ENCODE measurements at places on chromosomes 1 and 21.

GRCh38 chr1:118985640-118986554 lies 2.2 kb downstream of the TBX15 start:
- no peak for DNase-seq

DNA sequence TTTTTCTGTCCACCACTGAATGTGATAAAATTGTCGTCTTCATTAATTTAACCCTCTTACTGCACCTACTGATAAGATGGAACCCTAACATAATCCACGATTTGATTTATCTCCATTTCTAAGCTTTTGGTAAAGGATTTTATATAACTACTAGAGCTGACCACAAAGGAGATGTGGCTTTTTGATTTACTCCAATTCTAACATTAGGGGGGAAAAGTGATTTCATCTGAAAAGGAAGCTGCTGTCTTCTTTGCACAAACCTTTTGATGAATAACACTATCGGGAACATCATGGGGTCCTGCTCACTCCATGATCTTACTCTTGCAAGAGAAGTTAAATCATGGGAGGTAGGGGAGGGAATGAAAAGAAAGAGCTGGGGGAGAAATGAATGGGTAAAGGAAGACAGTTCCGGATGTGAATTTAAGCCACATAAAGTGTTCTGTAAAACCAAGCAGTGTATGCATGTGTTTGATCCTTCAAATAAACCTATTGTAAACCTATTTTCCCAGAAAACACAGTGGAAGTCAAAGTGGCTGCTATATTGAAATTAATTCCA lies 161.8 kb downstream of the GABPA start:
- DNase-seq, result no peak

- no peak for DNase-seq
These were observed 165.8 kb downstream of the LYPLAL1 start for GRCh38 chr1:219339466-219339865.

DNA sequence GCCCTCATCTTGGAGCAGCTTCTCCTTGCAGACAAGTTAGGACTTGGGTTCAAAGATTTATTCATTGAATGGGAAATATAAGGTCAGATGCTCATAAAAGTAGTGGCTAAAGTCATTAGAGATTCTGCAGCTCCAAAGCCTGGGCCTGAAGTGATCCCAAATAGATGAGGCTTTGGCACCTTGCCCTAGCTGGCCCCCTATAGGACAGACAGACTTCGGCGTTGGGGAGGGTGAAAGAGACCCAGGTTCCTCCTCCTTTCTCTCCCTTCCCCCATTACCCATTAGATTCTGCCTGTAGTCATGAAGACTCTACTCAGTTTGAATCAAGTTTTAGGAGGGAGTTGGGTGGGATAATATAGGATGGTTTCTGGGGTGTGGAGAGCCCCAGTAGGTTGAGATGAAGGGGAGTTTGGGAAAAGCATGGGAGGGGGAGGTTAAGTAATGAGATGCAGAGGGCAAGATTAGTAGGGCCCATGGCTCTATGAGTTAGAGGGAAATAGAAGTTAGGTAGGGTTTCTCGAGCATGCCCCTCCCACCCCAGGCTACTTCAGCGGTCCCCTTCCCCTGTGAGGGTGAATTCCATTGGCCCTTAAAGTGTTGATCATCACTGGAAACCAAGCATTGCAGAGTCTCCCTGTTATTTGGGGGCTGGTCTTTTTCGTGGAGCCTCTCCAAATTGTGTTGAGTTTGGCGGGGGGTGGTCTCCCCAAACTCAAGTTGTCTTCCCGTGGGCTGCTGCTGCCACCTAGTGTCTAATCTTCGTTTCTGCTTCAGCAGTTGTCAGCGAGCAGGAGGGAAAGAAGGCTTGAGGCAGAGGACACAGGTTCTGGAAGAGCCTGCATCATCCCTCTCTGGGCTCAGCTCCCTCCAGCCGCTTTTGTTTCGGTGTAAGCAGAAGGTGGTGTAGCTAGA lies 2.1 kb upstream of the AHDC1 start:
- no peak for DNase-seq

- no peak for DNase-seq
These were observed 161.9 kb upstream of the GALNT2 start for GRCh38 chr1:229905031-229905545.

GRCh38 chr1:32431736-32432400 lies 33.0 kb upstream of the ZBTB8B start:
- DNase-seq, result no peak

- no peak for DNase-seq
These were observed 30.1 kb downstream of the SZRD1 start for GRCh38 chr1:16397120-16397519.

DNA sequence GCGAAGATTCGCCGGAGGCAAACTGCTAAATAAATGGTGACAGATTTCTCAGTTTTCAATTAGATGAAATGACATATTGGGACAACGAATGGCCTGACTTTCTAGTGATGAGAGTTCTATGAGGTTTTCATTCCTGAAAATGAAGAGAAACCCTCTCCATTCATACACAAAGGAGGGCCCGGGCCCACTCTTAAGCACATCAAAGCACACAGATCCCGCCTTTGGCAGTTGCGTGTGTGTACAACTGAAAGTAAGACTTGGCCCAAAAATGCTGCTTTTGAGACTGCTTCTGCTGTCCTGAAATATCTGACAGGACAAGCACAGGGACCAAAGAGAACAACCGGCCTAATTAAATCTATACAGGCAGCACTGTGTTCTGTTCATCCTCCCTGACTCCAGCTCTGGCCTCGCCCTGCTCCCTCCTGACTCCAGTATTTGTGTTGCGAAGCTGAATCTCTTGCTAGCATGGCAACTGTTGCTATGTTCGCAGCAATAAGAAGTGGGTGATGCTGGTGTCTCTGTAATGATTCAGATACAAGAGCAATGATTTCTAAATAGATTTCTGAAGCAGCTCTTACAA lies 7.4 kb downstream of the LRRC53 start:
- no peak for DNase-seq

Data from omental fat pad (tissue), 4 donors.